NCI-H510A treated with DMSO at 0.1 percent for 48 hours (cell line): ENCODE measurements at places on chromosomes 6 and 20.

DNA sequence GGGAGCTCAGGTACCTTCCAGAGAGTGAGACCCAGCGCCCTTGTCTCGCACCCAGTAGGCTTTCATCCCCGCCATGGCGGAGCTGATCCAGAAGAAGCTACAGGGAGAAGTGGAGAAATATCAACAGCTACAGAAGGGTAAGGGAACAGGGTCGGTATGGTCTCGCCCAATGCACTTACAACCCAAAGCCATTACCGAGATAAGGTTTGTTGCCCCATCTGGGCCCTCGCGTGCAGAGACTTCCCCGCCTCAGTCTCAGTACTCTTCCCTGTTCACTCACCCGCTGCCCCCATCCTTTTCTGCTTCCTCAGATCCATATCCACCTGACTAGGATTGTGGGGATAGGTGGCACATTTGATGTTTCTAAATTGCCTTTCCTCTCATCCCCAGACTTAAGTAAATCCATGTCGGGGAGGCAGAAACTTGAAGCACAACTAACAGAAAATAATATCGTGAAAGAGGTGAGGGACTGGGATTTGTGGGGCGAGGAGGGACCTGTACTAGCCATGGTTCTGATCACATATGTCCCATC is 449 bp downstream of the PFDN6 start:
- no peak for DNase-seq

DNA sequence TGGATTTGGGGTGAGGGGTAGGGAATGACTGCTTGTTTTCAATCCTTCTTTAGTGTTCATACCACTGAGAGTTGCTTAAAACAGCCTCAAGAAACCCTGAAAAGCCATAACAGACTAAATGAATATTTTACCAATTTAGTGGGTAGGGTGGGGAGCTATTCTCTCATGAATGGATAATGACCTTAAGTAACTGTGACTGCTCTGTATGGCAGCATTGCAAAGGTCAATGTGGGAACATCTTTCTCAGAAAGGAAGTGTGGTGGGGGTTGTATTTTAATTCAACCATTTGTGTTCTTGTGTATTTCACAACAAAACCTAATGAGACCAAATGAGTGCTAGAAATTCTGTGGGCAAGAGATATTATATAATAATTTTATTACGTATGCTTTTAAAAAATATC is 55.7 kb downstream of the PHACTR2 start:
- DNase-seq, result no peak

DNA sequence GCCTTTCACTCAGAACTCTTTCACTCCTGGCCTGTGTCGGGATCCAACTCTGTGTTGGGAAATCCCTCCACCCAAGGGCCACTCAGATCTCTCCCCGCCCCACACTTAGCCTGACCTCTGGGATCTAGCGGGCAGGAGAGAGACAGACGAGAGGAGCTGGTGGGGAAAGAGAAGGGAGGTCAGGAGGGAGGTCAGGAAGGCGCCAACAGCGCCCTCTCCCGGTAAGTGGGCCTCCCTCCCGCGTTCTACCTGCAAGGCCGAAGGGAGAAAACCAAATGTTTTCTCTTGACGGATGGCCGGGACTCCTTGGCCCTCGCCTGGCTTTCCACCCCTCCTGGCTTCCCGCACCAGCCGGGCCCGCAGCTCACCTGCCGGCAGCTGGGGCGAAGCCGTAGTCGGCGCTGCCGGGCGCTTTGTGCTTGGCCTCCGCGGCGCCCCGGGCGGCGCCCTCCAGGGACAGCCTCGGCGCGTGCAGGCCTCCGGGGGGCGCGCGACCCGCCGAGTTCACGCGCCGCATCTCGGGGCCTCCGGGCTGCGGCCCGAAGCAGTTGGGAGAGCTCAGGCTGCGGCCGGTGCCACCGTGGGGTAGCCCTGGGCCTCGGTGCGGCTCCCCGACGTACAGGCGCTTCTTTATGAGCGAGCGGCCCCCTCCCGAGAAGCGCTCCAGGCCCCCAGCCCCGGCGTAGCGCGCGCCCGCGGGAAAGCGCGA is 38.2 kb downstream of the C6orf132 start:
- no peak for DNase-seq

GRCh38 chr6:117629119-117629660 is 26.9 kb upstream of the GOPC start:
- DNase-seq, result no peak

- no peak for DNase-seq
Observed at GRCh38 chr20:58243653-58244410, 15.4 kb upstream of the ANKRD60 start.

- no peak for DNase-seq
Observed at GRCh38 chr6:324729-325125, 32.4 kb downstream of the DUSP22 start.

DNA sequence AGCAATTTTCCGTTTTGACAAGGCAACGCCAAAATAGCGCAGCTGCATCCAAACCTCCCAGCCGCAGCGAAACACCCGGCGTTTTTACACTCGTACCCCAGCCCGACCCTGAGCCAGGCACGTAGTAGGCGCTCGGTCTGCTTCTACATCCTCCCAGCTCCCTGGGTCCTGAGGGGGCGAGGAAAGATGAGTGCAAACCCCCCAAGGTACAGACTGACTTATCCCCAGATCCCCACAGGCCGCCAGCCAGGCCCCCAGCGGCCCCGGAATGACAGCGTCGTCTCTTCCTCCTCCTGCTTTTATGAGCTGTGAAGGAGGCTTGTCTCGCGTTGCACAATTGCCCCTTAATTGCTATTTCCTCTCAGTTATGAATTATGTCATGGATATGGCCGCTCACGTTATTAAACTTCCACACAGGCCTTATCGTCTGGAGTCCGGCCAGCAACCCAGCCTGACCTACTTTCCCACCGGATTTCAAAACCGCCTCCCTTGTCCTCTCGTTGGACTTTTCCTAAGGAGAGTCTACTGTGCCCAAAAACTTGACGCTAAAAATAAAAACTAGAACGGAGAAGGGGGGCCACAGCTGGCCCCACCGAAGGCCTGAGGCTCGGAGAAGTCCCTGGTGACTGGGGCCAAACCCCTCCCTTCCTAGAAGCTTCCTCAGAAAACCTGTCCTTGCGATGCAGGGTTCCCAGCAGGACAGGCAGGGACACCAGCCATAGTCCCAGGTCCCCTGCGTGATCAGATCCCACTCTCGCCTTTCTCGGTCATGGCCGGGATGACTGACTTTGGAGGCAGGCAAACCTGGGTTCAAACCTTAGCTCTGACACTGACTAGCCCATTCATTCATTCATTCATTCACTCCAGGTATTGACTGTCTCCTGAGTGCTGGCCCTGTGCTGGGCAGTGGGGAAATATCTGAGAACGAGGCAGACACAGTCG is 130.9 kb upstream of the PTPN1 start:
- no peak for DNase-seq

- no peak for DNase-seq
Observed at GRCh38 chr6:818196-818595, 125.3 kb upstream of the EXOC2 start.

- DNase-seq, result no peak
Observed at GRCh38 chr6:99603421-99604165, 3.0 kb upstream of the PRDM13 start.
